ENCODE measurements at places on chromosomes 6 and 20.

GRCh38 chr6:38482466-38482865 is 157.3 kb downstream of the BTBD9 start:
- DNase-seq: no peak

- DNase-seq: no peak
Measured at GRCh38 chr6:42735976-42736375, 9.9 kb downstream of the TBCC start.

DNA sequence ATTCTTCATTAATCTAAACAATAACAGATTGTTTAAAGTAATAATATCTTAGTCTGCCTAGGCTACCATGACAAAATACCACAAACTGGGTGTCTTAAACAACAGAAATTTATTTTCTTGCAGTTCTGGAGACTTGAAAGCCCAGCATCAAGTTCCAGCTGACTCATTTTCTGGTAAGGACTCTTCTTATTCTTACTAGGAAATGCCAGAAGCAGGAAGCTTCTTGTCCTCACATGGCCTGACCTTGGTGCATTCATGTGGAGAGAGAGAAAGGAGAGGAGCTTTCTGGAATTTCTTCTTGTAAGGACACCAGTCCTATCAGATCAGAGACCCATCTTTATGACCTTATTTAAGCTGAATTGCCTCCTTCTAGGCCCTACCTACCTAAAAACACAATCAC is 110.5 kb downstream of the ANKRD60 start:
- no peak for DNase-seq

DNA sequence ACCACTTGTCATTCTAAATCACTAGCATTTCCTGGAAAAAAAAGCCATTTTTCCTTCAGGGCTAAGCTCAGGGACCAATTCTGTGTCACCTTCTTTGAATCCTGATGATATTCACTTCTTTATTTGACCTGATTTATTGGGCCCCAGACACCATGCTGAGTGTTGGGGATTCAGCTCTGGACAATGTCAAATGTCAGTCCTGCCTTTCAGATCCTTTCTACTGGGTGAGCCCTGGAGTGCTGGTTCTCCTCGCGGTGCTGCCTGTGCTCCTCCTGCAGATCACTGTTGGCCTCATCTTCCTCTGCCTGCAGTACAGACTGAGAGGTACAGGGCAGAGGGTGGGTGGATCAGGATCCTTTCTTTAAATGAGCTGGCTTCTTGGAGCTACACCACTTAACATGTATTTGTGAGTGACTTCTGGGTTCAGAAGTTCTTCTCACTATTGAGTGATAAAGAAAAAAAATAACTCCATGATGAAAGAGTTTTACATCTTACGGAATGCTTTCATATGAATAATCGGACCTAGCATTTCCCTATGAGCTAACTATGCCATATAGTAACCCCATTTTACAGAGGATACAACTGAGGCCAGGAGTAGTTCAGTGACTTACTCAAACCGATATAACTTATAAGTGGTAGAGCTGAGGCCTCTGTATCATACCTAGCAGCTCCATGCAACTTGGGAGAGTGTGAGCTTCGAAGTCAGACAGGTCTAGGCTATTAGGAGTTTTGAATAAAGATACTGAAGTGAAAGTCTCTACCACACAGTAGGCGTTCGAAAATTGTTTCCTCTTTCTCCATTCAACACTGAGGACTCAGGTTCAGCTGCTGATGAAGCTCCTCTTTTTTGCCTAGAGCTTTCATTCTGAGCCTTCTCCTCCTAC is 9.3 kb downstream of the MOG start:
- peak; percentile 19 for DNase-seq

GRCh38 chr20:24773168-24773567 is 175.9 kb upstream of the CST7 start:
- no peak for DNase-seq

GRCh38 chr6:71290611-71291010 is 2.0 kb downstream of the OGFRL1 start:
- DNase-seq: no peak

GRCh38 chr6:119012521-119012920 is 65.9 kb downstream of the FAM184A start:
- no peak for DNase-seq

DNA sequence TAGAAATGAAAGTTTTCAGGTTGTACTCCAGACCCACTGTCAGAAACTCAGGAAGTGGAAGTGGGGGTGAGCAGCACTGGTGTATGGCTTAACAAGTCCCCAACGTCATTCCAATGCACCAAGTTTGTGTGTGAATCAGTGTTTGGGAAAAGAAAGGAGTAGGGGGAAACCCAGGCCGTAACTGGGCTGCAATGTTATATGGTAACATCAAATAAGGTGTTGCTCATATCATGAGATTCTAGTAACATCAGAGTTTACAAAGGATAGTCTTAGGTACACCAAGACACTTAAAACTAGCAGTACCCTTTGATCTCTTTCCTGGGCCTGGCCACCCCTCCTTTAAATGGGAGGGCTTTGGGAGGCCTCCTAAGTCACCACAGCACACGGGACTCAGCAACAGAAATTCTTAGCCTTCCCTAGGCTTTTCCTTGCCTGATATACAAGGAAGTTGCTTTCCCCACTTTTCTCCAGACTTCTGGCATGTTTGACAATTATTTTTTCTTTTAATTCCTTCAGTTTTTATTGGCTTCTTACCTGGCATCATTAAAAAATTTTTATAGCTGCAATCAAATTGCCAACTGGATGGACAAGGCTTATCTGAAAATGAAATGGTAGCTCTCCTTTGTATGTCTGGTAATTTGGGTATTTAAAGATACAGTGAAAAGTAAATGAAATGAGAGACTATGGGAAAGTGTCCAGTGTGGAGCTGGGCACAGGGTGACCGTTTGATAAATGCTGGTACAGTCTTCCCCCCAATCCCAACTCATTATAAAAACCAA is 15.1 kb downstream of the E2F3 start:
- peak; percentile 7 for DNase-seq

DNA sequence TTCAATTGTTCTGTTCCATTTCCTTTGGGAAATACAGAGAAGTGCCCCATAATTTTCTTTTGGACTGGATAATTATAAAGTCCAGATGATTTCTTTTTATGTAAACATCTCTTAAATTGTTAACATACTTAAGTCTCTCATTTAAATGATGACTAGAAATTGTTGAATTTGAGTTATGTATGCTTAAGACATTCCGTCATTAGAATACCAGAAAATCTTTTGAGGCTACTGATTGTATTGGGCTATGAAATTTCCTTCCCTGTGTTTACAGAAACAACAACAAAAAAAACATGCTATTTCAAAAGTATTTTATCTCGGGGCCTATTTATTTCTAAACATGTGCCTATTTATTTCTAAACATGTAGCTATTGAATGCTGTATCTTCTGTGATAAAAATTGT is 125.4 kb downstream of the SH3BGRL2 start:
- no peak for DNase-seq

GRCh38 chr6:169005166-169005565 is 248.5 kb downstream of the THBS2 start:
- no peak for DNase-seq

- no peak for DNase-seq
Measured at GRCh38 chr6:16547587-16547986, 213.7 kb downstream of the ATXN1 start.

- no peak for DNase-seq
Measured at GRCh38 chr6:53647462-53648094, 18.0 kb downstream of the KLHL31 start.

DNA sequence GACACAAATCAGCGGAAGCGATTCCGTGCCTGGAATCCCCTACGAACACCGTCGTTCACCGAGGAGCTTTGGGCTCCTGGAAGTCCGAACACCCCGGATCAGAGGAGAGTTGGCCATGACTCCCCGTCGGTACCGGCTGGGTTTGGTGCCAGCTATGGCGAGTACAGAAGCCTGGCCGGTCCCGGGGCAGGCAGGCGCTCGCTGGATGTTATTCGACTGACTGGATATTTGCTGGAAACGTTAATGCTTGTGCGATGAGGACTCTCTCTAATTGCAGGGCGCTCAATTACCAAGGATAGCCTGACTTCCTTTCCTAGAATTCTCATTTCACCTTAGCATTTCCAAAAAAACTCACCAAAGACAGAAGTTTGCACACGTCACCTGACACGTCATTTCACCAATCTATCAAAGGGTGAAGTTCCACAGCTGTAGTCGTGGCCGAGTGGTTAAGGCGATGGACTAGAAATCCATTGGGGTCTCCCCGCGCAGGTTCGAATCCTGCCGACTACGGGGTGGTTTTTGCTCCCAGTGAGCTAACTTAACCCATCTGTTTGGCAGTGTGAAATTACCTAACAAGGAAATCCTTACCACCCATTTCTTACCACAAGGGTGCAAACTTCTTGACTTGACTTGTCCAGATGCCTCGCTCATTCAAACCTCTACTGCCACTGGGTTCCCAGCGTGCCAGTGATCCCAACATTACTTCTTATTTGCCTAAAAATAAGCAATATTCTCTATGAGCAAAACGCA is 22.7 kb upstream of the ZNF184 start:
- DNase-seq: peak; percentile 78

GRCh38 chr6:135052939-135053338 is 1.7 kb downstream of the HBS1L start:
- DNase-seq: no peak

Measured in HAP-1 (cell line).